ENCODE measurements at places on chromosomes 4 and X.

- DNase-seq = no peak
Observed at GRCh38 chr4:15235135-15235534, 192.7 kb upstream of the C1QTNF7 start.

DNA sequence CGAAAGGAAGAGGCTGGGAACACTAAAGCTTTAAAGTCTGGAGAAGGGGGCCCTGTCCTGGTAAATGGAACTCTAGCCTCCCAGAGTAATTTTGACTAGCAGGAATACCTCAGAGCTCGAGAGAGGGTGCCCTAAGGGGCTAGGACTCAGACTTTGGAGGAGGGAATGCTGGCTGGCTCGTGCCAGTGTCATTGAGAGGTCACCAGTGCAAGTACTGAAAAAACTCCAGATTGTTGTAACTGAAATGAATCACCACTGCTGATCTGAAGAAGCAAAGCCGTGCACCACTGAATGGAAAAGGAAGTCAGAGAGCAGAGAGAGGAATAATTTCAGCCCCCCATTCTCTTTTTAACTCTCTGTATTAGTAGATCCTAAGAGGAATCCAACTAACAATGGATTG, 690.2 kb downstream of the FAT4 start:
- no peak for DNase-seq

DNA sequence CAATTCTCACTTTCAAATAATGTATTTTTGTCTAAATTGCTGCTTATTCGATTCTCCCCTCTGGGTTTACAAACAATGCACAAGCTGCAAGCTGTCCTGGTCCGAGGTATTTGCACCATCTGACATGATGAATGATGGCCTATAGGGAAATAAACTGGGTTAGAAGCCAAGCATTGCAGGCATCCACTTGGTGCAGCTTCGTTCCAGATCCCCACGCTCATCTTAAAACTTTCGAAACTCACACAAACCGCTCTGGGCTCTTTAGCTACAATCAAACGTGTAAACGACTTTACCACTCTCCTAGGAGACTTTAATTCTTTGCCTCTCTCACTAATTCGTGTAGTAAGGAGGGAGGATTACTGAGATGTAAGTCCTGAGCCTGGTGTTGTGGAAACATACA, 19.0 kb downstream of the PHKA2 start:
- no peak for DNase-seq

DNA sequence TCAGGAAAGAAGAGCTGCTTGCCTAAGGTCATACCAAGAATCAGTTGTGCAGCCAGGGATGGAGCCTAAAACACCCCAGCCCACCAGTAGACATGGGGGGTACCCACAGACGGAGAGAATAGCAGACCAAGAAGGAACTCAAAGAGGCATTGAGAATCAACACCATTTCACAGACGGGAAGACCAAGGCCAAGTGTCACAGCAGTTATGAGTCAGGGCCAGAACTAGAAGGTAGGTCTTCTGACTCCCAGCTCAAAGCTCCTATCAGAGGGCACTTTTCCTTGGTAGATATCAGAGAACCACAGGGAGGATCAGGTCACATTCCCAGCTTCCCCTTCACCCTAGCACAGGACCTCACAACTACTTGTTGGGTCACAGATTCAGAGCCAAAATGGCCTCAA, 14.5 kb downstream of the OTUD5 start:
- no peak for DNase-seq

DNA sequence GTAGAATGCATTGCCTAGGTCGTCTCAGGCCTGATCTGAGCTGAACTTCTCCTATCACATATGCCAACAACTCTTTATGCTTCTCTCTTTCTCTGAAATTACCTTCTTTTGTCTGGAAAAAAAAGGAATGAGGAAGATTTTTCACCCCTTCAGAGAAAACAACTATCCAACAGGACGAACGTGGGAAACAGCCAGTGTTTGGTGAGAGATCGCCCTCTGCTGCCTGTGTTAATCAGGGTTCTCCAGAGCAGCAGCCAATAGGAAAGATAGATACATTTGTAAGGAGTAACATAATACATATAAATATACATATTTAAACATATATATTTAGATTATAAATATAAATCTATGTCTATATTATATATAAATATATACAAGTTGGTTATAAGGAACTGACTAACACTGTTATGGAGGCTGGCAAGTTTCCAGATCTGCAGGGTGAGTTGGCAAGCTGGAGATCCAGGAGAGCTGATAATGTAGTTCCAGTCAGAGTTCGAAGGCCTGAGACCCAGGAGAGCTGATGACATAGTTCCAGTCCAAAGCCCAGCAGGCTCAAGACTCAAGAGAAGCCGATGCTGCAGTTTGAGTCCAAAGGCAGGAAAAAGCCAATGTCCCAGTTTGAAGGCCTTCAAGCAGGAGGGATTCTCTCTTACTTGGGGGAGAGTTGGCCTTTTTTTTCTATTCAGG, 13.3 kb downstream of the CETN2 start:
- no peak for DNase-seq

GRCh38 chrX:16472345-16472744, 177.6 kb upstream of the S100G start:
- DNase-seq = no peak

DNA sequence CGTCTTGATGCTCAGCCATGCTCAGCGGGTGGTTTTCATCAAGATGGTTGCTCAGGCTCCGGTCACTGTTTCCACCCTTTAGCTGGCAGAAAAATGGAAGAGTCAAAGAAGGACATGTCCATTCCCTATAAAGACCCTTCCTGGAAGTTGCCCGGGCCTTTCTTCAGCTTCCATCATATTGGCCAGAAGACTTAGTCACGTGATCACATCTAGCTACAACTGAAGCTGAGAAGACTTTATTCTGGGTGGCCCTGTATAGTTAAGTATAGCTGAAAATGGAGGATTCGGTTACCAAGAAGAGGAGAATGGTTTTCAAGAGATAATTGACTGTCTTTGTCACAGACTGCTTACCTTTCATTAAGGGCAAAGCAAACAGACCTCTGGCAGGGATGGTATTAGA, 296.7 kb upstream of the CASK start:
- DNase-seq = no peak

DNA sequence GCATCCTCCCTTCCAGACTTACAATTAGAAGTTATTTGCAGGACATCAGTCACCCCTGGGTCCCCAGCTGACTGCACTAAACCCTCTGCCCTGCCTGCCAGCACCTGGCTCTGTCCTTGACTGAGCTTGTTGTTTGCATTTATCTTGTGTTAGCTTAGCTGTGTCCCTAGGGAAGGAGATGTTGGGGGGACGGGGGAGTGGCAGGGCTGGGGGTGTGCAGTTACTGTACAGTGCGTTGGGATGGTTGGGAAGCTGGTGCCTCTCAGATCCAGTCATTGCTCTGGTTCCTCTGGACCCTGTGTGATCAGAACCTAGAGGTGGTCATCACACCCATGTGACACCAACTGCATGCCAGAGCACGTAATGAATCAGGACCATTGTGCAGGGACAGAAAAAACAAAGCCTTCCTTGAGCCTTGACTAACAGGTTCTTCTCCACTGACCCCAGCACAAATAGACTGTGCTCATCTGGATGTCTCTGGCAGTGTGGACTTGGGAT, 32.7 kb upstream of the PROM1 start:
- DNase-seq = no peak

DNA sequence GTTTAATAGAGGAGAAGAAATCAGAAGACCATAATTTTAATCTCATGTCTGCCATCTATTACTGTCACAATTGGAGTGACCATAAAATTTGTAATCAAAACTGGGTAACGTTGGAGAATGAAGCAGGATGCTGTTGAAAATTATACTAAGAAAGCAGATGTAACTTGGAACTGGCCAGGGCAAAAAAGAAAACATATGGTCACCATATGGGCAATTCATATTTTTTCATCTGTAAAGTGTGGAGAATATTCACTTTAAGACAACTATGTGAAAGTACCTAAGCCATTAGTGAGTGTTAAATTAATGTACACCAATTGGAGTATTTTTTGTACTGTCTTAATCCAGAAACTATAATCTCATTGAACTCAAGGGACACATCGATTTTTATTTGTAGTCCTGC, 1008.0 kb downstream of the GLUD2 start:
- DNase-seq = no peak

All from CD4-positive, alpha-beta T cell treated with Interleukin-1 beta for 1 hour (primary cell).